ENCODE measurements at places on chromosomes 6 and 20.
A peak's percentile ranks its signal among the peaks of the same experiment; 100 is the strongest.

GRCh38 chr20:33345342-33345741 lies 56.0 kb downstream of the CDK5RAP1 start:
- no peak for DNase-seq

DNA sequence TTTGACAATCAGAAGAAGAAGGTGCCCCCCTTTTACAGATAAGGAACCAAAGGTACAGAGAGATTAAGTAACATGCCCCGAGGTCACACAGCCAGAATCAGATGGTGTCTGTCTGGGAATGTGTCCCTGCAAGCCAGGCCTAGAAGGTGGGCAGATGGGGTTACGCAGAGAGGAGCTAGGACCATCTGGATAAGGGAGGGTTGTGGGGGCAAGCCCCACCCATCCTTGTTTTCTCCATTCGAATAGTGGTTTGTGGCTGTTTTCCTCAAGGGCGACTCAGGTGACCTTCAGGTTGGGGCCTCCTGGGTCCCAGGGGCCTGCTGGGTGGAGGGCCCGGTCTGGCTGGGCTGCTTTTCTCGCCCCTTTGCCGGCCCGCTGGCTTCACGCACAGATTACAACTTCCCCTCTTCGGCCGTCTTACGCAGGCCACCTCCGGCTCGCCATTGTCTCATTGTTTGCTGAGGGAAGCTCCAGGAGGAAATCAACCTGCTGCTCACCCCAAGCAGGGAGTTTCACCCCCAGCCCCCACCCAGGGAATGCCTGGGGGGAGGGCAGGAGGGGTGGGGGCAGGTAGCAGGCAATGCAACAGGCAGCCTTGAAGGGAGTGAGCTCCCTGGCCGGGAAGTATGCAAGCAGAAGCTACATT lies 30.8 kb upstream of the CSNK2A1 start:
- DNase-seq: no peak

DNA sequence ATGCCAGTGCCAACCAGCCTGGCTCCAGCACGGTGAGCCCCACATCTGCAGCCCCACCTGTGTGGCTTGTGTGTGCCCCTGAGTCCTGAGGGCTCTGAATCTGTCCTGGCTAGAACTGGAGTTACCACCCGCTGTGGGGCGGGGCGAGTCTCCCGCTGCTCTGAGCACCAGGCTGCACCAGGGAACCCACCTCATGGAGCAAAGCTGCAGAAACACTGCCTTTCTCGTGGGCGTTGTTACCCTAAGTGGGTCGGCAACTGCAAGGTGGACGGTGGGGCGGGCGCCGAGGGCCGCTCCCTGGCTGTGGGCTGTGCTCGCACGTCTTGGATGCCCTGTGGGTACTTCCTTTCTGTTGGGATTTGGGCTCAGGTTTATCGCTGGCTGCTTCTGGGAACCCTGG lies 12.7 kb upstream of the ZBTB46 start:
- no peak for DNase-seq

DNA sequence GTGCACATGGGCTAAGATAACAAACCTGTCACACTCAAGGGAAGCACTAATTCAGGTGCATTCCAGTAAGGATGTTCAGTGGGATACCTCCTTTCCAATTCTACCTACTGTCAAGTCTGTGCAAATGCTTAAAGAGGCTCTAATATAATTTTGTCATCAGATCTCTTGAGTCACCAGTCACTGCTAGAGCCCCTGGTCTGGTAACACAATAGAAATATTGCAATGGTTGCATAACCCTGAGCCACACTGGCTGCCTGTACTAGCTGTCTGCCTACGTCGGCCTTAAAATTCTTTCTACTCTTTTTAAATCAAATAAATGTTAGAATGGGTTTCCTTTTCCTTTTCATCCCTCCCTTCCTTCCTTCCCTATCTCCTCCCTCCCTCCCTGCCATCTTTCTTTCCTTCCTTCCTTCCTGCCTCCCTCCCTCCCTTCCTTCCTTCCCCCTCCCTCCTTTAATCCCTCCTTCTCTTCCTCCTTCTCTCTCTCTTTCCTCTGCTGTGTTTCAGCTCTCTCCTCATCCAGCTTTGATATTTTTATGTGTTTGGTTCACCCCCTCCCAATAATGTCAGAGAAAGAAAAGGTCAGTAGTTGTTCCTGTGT lies 28.1 kb upstream of the OLIG3 start:
- no peak for DNase-seq

GRCh38 chr20:50611128-50611810 lies 80.1 kb downstream of the RIPOR3 start:
- no peak for DNase-seq

- DNase-seq: no peak
Measured at GRCh38 chr20:9490631-9491030, 23.8 kb upstream of the LAMP5 start.

- DNase-seq: no peak
Measured at GRCh38 chr6:85569323-85569722, 24.3 kb downstream of the SNX14 start.

GRCh38 chr6:18263418-18264218 lies 712 bp downstream of the DEK start:
- no peak for DNase-seq

GRCh38 chr6:31270788-31271640 lies 878 bp downstream of the HLA-C start:
- peak; percentile 65 for DNase-seq

- no peak for DNase-seq
Measured at GRCh38 chr6:122568797-122569221, 41.4 kb upstream of the PKIB start.

DNA sequence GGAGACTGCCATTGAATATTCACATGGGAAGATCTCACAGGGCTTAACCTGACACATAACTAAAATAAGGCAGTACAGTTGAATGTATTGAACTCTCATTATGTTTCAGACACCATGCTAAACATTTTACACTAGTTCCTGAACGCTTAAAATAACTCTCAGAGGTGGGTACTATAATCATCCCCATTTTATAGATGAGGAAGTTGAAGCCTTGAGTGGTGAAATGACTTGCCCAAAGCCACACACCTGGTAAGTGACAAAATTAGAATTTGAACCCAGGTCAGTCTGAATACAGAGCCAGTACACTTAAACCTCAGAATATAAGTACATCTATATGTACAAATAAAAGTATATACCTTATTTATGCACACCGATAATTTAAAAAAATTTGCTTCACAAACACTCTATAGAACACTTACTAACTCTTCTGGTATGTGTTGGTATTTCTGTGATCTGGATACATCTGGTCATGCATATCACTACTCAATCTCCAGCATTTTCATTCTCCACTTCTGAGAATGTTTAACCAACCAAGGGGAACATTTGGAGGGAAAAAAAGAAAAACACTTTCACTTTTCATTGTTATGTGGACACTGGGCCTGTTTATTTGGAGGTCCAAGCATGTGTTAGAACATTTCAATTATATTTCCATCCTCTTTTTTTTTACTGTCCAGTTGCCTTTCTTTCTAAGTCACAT lies 4.6 kb upstream of the BICRAL start:
- DNase-seq: no peak

DNA sequence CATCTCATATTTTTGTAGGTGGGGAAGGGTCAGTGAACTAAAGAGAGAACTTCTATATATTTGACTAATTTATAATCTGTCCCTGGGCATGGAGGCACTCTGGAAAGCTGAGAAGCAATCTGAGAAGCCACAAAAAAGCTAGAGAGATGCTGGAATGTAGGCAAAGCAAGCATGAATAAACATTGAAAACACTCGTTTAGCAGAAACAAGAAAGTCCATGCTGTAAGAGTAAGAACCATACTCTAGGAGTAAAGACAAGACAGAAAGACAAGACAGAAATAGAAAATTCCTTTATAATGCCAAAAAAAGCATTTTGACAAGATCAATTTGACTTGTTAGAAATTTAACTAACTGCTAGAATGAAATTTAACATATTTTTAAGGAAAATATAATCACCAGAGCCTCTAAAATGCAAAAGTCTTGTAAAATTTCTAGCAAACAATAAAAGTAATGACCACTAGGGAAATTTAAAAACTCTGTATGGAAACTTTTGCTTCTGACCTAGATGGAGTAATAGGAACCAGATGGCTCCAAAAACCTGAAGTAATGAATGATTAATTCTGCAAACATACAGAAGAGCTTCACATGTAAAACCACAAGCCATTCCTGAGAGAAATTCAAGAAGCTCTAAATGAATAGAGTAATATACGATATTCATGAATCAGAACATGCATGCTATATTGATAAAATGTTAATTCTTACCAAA lies 625.7 kb upstream of the PTCHD4 start:
- DNase-seq: no peak

DNA sequence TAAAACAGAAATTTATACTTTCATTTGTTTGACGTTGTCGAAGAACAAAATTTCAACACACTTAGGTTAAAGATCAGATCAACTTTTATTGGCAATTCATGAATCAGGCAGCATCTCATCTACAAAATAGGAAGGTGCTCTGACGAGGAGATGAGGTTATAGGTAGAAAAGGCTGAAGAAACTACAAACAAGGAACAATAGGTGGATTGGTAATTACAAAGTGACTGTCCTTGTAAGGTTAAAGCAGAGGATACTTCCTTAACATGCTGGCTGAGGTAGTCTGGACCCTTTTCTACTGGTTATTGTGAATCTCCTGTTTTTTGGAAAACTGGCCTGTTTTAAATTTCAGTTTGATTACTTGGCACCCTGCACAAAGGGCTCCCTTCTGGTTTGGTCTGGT lies 32.5 kb upstream of the TRIM27 start:
- DNase-seq: no peak

DNA sequence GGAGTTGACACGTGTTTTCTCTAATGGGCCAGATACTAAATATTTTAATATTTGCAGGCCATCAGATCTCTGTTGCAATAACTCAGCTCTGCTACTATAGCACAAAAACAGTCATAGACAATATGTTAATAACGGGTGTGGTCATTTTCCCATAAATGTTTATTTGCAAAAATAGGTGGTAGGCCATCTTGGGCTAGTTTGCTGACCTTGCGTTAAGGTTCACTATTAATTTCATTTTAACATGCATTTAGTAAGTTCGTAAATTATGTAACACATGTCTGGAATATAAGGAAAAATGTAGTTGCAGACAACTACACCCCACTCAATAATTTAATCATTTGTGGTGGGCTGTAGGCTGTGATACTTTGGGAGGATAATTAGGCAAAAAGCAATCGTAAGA lies 577.8 kb downstream of the PKHD1 start:
- DNase-seq: no peak

- no peak for DNase-seq
Measured at GRCh38 chr6:71138376-71138775, 150.2 kb upstream of the OGFRL1 start.

DNA sequence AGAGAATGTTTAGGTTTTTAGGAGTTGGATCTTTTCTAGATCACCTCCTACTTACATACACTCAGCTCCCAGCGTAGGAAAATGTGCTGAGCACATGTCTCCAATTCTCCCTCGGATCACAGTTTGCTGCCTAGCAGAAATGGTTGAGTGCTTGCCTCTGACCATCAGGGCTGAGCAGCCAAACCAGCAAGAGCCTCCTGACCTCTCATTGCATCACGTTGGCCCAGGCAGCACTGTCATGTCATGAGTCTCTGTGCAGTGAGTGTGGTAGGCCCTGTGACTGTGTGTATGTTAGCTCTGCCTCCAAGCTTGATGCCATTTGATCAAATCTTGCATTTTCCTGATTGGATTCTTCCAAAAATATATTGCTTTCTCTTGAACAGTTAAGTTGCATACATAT lies 112.0 kb downstream of the LRRC1 start:
- no peak for DNase-seq

DNA sequence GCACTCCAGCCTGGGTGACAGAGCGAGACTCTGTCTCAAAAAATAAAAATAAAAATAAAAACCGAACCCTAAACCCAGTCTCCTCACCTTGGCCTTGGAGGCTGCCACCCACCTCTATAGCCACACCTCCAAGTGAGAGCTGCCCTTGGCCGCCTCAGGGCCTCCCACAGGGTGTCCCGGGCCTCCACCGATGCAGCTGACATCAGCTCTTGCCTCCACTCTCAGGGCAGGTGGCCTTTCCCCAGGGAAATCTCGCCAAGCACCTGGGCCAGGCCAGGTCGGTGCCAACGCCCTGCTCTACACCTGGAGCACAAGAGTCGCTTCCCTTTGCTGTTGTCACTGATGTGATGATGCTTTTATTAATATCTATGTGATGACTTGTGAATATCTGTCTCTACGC lies 8.9 kb upstream of the MYL9 start:
- no peak for DNase-seq

GRCh38 chr6:45073771-45074170 lies 254.4 kb upstream of the RUNX2 start:
- no peak for DNase-seq

DNA sequence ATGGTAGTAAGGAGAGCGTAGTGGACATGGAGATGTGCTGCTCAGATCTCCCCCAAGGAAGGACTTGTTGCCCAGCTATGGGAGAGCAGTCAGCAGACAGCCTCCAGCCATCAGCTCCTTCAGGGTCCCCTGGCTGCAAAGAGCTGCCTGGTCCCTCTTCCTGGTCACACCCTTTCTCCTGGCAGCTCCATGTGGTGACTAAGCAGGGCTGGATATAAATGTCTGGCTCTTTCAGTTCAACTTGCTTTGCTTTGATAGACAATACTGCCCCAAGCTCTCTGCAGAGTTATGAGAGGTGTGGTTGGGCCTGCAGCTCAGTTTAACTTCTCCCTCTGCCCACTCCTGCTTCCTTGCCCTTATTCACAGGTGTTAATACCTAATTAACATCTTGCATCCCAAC lies 64.1 kb upstream of the DDR1 start:
- DNase-seq: no peak

- DNase-seq: no peak
Measured at GRCh38 chr6:149049230-149049629, 268.3 kb upstream of the TAB2 start.

DNA sequence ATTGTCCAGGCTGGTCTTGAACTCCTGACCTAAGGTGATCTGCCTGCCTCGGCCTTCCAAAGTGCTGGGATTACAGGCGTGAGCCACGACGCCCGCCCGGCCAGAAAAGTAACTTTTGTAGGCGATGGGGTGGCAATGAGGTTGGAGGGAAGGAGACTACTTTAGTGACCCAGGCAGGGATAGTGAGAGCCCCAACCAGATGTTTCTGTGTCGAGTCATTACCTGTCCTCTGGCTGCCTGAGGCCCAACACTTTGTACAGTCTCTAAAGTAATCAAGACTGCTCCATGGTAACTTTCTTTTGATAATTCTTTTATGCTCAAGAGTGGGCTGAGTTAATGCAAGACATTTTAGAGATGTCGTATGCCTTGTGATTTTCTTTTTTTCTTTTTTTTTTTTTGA lies 6.8 kb downstream of the SASH1 start:
- DNase-seq: no peak

DNA sequence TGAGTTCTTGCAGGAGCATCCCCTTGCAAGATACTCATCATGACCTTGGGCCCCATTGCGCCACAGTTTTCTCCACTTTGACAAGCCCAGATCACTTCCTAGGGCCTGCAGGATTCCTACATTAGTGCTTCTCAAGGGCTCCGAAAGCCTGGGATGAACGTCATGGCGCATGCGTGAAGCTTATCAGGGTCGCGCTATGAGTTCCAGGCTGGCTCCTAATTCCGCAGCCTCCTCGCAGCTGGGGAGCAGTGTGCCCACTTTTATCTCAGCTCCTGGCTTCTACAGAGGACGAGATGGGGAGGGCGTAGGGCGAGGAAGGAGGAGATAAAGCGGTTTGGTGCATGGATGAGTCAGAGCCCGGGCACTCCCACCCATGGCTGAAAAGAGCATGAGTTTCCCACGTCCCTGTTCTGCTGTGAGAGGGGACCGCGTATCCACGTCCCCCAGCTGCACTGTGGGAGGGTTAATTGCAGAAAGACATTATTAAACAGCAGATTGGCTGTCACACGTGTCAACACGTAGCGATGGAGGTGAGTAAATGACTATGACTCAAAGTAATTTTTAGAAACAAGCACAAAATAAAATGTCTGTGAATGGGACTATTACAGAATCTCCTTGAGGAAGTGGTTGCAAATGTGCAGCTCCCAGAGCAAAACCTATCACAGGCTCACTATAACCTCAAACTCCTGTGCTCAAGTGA lies 72.9 kb upstream of the DSP start:
- DNase-seq: no peak

All from T-helper 1 cell (primary cell).